Pancreas (tissue), 10 donors: ENCODE measurements at places on chromosomes 6 and 20. TPM values are rescaled to one million over a fixed set of nuclear protein-coding genes. Genes with fewer than 3 reads are reported as not detected.

DNA sequence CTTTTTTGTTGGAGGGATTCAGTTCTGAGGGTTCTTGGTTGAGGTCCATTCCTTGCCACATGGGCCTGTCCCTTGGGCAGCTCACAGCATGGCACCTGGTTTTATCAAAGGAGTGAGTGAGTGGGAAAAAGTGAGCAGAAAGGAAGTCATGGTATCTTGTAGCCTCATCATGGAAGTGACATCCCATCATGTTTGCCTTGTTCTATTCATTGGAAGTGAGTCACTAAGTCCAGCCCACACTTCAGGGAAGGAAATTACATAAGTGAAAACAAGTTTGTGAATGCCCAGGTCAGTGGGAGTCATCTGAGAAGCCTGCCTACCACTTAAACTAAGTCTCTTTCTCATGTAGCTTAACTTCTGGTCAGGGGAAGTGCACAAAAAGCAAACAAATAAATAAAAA, 32.8 kb upstream of the ZNFX1 start:
- no peak overlapping the region for H3K4me3 ChIP-seq
- H3K27me3 ChIP-seq: no peaks in the 10 kb centered on the region
- DNase-seq: no peak

GRCh38 chr6:10341605-10342004, 73.3 kb downstream of the TFAP2A start:
- no peaks in the 10 kb centered on the region for H3K36me3 ChIP-seq
- no peak overlapping the region for H3K4me3 ChIP-seq
- no peak overlapping the region for H3K27ac ChIP-seq
- DNase-seq: no peak

DNA sequence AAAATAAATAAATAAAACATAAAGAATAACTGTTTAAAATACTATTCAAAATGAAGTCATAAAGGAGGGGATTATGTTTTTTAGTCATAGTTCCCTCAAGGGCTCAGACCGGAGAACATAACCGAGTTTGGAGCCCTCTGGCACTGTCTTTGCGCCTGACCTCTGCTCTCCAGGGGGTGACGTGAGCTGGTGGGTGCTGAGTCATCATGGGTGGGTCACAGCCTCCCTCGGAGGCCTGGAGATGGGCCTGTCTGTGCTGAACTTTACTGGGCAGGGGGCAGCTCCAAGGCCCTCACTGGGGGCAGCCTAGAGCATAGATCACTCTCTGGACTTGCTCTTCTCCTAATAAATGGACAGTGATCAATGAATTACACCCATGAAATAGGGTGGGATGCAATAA, 3.1 kb upstream of the MAVS start:
- H3K4me1 ChIP-seq: no peaks in the 10 kb centered on the region
- no peak overlapping the region for H3K27ac ChIP-seq
- DNase-seq: no peak
- no peak overlapping the region for H3K4me3 ChIP-seq

- DNase-seq: peak; percentile 40
- peaks cover 54% of the 10 kb centered on the region for H3K4me1 ChIP-seq
- H3K4me3 ChIP-seq: no peak overlapping the region
These were observed 39.2 kb downstream of the ZMYND8 start for GRCh38 chr20:47317127-47317895.

- H3K27me3 ChIP-seq: no peaks in the 10 kb centered on the region
- H3K36me3 ChIP-seq: no peaks in the 10 kb centered on the region
- no peak overlapping the region for H3K4me3 ChIP-seq
- no peak for DNase-seq
- no peak overlapping the region for H3K27ac ChIP-seq
- H3K4me1 ChIP-seq: no peaks in the 10 kb centered on the region
These were observed 74.9 kb downstream of the AGPAT4 start for GRCh38 chr6:161198783-161199460.

- no peaks in the 10 kb centered on the region for H3K4me1 ChIP-seq
- DNase-seq: no peak
- H3K4me3 ChIP-seq: no peak overlapping the region
- no peaks in the 10 kb centered on the region for H3K36me3 ChIP-seq
These were observed 9.1 kb downstream of the ANKRD60 start for GRCh38 chr20:58219342-58219700.

DNA sequence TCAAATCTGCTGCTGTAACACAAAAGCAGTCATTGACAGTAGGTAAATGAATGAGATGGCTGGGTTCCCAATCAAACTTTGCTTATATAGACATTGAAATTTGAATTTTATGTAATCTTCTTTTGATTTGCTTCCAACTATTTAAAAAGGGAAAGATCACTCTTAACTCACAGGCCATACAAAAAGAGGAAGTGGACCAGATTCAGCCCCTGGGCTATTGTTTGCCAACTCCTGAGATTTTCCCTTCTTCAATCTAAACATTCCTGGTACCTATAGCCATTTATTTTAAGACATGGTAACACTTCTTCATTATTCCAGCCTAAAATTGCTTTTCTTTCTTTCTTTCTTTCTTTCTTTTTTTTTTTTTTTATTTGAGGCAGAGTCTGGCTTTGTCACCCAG, 260.6 kb downstream of the TFAP2A start:
- H3K4me1 ChIP-seq: no peaks in the 10 kb centered on the region
- H3K27me3 ChIP-seq: no peaks in the 10 kb centered on the region
- DNase-seq: no peak
- no peaks in the 10 kb centered on the region for H3K36me3 ChIP-seq

Gene SMLR1
- total RNA-seq: 0.12 TPM

Gene TBPL1
- 8.4 TPM for total RNA-seq

Gene EPB41L2
- 63.0 TPM for total RNA-seq

Gene EYA4
- total RNA-seq: 1.3 TPM
